T-cell (primary cell): ENCODE measurements at places on chromosomes 16 and 17.

DNA sequence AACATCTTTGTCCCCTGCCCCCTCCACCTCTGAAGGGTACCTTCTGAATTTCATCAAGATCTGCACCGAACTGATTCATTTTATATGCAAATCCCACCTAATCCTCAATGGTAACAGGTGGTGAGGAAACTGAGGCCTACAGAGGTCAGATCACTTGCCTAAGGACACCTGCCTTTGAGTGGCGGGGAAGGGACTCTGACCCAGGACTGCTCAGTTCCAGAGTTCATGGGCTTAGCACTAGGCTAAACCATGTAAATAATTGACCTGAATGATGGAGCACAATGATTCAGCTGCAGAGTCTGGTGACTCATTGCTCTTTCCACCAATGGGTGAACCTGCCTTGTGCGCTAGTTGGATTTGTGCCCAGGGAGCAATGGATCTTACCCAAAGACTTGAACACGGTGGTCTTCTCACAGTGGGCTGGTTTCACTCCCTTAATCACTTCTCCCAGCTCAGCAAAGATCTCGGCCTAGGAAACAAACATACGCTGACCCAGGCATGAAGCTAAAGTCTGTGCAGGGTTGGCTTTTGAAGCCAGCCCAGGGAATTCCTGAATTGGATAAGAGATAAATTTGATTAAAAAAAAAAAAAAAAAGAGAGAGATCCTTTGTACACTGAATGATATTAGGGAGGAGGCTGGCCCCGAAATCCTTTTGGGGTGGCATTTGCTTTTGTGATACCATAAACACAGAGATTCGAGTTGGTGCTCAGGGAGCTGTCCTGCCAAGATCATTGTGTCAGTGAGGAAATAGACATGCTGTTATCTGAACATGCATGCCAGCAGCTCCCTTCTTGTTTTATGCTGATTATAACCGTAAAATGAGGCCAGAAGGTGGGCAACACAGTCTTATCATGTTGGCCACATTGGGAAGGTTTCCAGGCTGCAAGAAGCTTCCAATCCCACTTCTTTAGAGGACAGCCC is 17.0 kb downstream of the CRYM start:
- H3K4me1 ChIP-seq: no peaks in the 10 kb centered on the region
- no peak for DNase-seq
- no peak overlapping the region for H3K4me3 ChIP-seq
- peaks cover 16% of the 10 kb centered on the region for H3K27me3 ChIP-seq

DNA sequence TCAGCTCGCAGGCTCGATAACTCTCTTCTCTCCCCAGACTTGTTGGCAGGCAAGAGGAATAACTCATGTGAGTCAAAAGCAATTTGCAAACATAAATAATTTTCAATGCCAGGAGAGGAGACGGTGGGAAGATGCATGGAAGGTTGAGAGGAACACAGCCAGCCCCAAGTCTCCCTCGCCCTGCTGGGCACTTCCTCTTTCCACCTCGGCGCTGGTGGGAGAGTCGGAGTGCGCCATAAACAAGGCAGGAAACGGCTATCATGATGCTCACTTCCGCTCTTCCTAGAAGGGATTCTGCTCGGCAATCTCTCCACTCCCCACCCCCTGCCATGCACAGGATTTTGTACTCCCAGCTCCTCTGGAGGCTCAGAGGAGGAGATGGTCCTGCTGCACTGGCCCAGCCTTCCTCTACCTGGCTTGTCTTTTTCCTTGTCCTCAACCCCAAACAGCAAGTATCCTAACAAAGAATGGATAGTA is 13.0 kb downstream of the CBX4 start:
- peaks cover 16% of the 10 kb centered on the region for H3K4me1 ChIP-seq
- H3K27ac ChIP-seq: no peak overlapping the region
- DNase-seq: no peak
- H3K27me3 ChIP-seq: peaks cover 23% of the 10 kb centered on the region

- DNase-seq: no peak
- H3K36me3 ChIP-seq: peaks cover 17% of the 10 kb centered on the region
- no peaks in the 10 kb centered on the region for H3K27me3 ChIP-seq
- peaks cover 31% of the 10 kb centered on the region for H3K4me1 ChIP-seq
- peak overlapping the region; percentile 98 for H3K27ac ChIP-seq
Observed at GRCh38 chr17:39757931-39758873, 20.5 kb downstream of the GRB7 start.

GRCh38 chr17:59859444-59860025 is 33.2 kb downstream of the TUBD1 start:
- H3K27me3 ChIP-seq: no peaks in the 10 kb centered on the region
- H3K4me3 ChIP-seq: no peak overlapping the region
- no peak for DNase-seq
- H3K36me3 ChIP-seq: peaks cover 7% of the 10 kb centered on the region
- no peaks in the 10 kb centered on the region for H3K4me1 ChIP-seq
- H3K27ac ChIP-seq: no peak overlapping the region

DNA sequence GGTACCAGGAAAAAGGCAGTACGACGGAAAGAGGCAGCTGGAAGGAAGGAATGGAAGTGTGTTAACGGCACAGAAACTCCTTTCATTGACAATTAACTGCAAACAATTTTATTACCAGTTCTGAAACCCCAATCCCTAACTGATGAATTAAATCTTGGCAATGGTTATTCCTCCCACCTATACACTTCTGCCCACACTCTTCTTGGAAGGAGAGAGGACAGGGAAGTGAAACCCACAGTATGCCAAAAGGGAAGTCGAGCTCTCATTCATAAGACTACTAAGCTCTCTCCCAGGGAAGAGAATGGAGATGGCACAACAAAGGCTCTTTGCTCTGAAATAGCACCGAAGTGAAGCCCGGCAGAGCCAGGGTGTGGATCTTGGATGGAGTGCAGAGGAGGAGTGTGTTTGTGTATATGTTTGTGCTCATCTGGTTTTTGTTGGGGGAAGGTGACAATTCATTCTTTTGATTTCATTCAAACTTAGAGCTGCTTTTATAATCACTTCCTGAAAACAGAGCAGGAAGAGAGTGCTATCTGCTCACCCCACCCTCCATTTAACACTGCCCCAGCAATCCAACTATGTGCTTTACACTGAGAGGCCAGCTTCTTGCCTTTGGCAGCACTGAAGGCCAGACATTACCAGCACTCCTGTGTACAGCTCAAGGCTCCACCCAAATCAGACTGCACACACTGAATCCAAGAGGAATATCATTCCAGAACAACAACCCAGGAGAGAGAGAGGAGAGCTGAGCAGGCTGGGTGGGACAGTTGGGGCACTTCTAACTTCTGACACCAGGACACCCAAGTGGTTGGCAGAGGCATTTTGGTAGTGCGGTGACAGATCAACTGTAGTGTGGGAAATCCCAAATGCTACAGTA is 68.7 kb downstream of the HIC1 start:
- no peak for DNase-seq
- no peak overlapping the region for H3K27ac ChIP-seq
- H3K4me3 ChIP-seq: no peak overlapping the region
- H3K4me1 ChIP-seq: peaks cover 19% of the 10 kb centered on the region
- no peaks in the 10 kb centered on the region for H3K27me3 ChIP-seq
- H3K36me3 ChIP-seq: peaks cover 4% of the 10 kb centered on the region

- peaks cover 16% of the 10 kb centered on the region for H3K27me3 ChIP-seq
- no peaks in the 10 kb centered on the region for H3K36me3 ChIP-seq
- no peak for DNase-seq
- H3K4me3 ChIP-seq: no peak overlapping the region
- no peak overlapping the region for H3K27ac ChIP-seq
Observed at GRCh38 chr16:31347445-31347844, 7.5 kb upstream of the ITGAX start.

- H3K4me3 ChIP-seq: peak overlapping the region; percentile 53
- H3K4me1 ChIP-seq: peaks cover 100% of the 10 kb centered on the region
- no peaks in the 10 kb centered on the region for H3K27me3 ChIP-seq
- peak overlapping the region; percentile 85 for H3K27ac ChIP-seq
- H3K36me3 ChIP-seq: peaks cover 17% of the 10 kb centered on the region
Observed at GRCh38 chr16:89317101-89317671, 99.7 kb downstream of the ZNF778 start.

GRCh38 chr16:2777903-2778629 is 986 bp upstream of the ELOB start:
- H3K4me1 ChIP-seq: peaks cover 13% of the 10 kb centered on the region
- no peaks in the 10 kb centered on the region for H3K27me3 ChIP-seq
- H3K36me3 ChIP-seq: peaks cover 4% of the 10 kb centered on the region
- peak overlapping the region; percentile 96 for H3K27ac ChIP-seq
- peak overlapping the region; percentile 99 for H3K4me3 ChIP-seq

- no peak overlapping the region for H3K4me3 ChIP-seq
- H3K4me1 ChIP-seq: no peaks in the 10 kb centered on the region
- H3K36me3 ChIP-seq: no peaks in the 10 kb centered on the region
- no peaks in the 10 kb centered on the region for H3K27me3 ChIP-seq
Observed at GRCh38 chr17:68580236-68580770, 20.9 kb downstream of the FAM20A start.

DNA sequence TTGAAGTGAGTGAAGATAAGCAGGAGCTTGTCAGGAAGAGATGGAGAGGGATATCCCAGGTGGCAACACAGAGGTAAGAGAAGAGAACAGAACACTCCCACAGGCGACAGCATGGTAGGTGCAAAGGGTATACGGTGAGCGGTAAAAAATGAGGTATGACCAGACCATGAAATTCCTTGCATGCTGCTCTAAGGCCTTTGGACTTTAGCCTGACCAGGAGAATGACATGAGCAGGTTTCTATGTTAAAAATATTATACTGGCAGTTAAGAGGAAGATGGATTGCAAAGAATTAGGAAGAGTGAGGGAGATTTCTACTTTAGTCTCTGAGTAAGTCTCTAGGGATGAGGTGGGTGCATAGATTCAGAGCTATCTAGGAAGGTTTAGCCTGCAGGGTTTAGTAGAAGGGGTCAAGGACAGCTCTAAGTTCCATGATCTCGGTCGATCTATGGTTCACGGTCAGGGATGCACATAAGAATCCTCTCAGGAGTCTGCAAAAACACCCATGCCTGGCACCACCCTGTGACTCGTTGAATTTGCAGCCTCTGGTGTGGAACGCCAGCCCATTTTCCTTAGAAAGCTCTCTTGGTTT is 65.7 kb downstream of the HLF start:
- no peaks in the 10 kb centered on the region for H3K4me1 ChIP-seq
- H3K36me3 ChIP-seq: no peaks in the 10 kb centered on the region
- no peaks in the 10 kb centered on the region for H3K27me3 ChIP-seq
- H3K4me3 ChIP-seq: no peak overlapping the region
- no peak for DNase-seq

GRCh38 chr16:53129281-53130158 is 74.7 kb downstream of the CHD9 start:
- no peaks in the 10 kb centered on the region for H3K4me1 ChIP-seq
- H3K4me3 ChIP-seq: peak overlapping the region; percentile 84
- H3K27me3 ChIP-seq: no peaks in the 10 kb centered on the region

GRCh38 chr17:301681-302299 is 50.8 kb downstream of the RPH3AL start:
- DNase-seq: no peak
- peaks cover 22% of the 10 kb centered on the region for H3K27me3 ChIP-seq
- H3K27ac ChIP-seq: no peak overlapping the region
- H3K4me3 ChIP-seq: no peak overlapping the region

DNA sequence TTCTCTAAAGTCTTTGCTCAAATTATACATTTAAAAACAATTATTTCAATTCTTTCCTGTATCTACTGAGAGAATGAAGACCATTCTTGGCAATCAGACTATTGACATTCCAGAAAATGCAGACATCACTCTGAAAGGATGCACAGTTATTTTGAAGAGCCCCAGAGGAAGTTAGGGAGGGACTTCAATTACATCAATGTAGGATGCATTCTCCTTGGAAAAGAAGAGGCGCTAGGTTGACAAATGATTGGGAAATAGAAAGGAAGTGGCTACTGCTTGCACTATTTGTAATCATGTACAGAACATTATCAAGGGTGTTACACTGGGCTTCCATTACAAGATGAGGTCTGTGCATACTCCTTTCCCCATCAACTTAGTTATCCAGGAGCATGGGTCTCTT is 74.3 kb downstream of the SSH2 start:
- H3K4me3 ChIP-seq: no peak overlapping the region
- DNase-seq: no peak
- no peaks in the 10 kb centered on the region for H3K27me3 ChIP-seq
- H3K36me3 ChIP-seq: no peaks in the 10 kb centered on the region
- no peak overlapping the region for H3K27ac ChIP-seq

- H3K4me1 ChIP-seq: peaks cover 4% of the 10 kb centered on the region
- no peaks in the 10 kb centered on the region for H3K36me3 ChIP-seq
- H3K27me3 ChIP-seq: no peaks in the 10 kb centered on the region
Observed at GRCh38 chr17:17682293-17682736, 1.1 kb downstream of the RAI1 start.

- H3K4me3 ChIP-seq: no peak overlapping the region
- no peaks in the 10 kb centered on the region for H3K4me1 ChIP-seq
- no peaks in the 10 kb centered on the region for H3K27me3 ChIP-seq
Observed at GRCh38 chr16:87669672-87670071, 67.4 kb downstream of the JPH3 start.

DNA sequence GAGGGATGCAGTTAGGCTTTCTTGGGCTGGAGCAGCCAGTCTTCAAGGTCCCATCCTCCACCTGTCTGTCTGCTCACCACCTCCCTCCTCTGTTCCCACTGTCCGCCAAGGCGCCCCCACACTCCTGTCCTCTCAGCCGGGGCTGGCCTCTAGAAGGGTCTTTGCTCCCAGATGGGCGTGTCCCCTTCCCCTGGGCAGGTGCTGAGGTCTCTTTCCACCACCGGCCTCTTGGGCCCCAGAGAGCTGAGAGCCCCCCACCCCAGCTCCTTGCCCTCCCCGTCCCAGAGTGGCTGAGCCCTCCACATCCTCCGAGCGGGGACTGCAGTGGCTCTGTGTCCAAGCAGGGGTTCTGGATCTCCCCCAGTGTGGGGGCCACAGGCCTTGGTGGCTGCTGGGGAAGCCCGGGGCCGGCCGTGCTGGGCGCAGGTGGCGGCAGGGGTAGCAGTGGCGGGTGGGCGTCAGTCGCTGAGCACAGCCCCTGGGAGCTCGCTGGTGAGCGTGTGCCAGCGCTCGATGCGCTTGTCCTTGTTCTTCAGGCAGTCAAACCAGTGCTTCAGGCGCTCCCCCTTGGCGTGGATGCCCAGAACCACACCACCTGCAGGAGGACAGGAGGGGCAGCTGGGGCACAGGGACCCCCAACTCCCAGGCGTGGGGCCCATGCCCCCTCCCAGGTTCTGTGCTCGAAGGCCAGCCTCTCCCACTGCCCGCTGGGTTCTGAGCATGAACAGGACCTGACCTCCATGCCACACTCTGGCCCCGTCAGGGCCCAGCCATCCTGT is 9.8 kb downstream of the SCGB1C2 start:
- DNase-seq: no peak
- H3K27me3 ChIP-seq: peaks cover 14% of the 10 kb centered on the region
- no peak overlapping the region for H3K27ac ChIP-seq
- H3K36me3 ChIP-seq: no peaks in the 10 kb centered on the region
- no peaks in the 10 kb centered on the region for H3K4me1 ChIP-seq
- no peak overlapping the region for H3K4me3 ChIP-seq

DNA sequence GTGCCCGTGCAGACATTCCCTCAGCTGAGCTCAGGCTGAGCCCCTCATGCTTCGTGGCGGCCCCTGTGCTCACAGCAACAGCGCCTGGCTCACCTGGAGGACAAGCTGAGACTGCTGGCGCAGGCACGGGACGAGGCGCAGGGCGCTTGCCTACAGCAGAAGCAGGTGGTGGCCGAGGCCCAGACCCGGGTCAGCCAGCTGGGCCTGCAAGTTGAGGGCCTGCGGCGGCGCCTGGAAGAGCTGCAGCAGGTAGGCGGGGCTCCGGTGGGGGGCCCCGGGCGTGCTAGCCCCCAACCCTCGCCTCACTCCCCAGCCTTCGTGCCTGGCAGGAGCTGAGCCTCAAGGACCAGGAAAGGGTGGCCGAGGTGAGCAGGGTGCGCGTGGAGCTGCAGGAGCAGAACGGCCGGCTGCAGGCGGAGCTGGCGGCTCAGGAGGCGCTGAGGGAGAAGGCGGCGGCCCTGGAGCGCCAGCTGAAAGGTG is 1.4 kb upstream of the RAC3 start:
- no peak for DNase-seq
- peaks cover 12% of the 10 kb centered on the region for H3K27me3 ChIP-seq
- H3K27ac ChIP-seq: no peak overlapping the region
- H3K4me3 ChIP-seq: no peak overlapping the region
